Activated T-helper 2 cell treated with anti-CD3 and anti-CD28 coated beads, Interferon-gamma antibody, Interleukin-2, Interleukin-4, amounts not matched to agents 10 μg/mL and 5 μg/mL and 100 μg/mL, durations not matched to agents 14 hours and 24 hours and 36 hours (primary cell): ENCODE measurements at places on chromosomes 3 and 15.

DNA sequence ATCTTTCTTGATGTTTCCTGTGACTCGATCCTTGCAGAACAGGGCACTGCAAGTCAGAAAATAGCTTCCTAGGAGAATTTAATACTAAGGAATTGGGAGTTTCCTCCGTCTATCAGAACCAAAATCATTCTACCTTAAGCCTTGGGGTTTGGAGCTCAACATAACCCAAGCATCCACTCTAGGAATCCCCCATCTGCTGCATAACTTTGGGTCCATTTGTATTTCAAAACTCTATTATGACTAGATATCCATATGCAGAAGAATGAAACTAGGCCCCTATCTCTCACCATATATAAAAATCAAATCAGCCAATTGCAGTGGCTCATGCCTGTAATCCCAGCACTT, 61.7 kb upstream of the AKAP13 start:
- DNase-seq: no peak

DNA sequence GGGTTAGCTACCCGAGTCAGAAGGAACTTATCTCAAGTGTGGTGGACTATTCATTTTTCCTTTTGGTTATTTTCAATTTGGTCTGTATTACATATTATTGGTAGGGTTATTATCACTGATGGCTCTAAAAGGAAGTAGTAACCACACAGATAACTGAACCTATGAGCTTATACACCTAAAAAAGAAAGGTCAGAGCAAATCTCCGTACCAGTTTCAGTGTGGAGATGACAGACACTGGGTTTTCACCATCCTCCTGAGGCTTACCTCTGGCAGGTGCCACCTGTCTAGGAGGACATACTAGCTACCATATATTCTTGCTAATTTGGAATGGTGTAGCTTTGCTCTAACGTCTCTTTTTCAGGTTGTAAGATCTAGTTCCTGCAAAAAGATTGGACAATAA, 10.2 kb downstream of the GAP43 start:
- DNase-seq: no peak

DNA sequence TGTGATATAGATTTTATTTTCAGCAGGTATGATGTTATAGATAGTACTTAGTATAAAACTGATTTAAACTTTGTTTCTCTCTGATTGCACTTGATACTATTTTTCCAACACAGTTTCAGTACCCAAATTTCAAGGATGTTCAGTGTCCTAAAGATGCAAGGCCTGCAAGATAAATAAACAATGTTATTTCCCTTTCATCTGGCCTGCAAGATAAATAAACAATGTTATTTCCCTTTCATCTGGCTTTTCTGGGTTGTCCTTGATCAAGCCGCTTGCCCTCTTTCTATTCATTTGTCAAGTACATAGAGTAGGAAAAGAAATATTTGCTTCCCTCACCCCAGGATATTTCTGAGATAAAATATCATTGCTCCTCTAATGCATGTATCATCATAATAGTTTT, 571.0 kb downstream of the FGF12 start:
- DNase-seq: no peak

GRCh38 chr15:31378363-31378903, 51.8 kb downstream of the KLF13 start:
- DNase-seq: no peak

- no peak for DNase-seq
These were observed 25.6 kb downstream of the IQCB1 start for GRCh38 chr3:121809249-121809648.

DNA sequence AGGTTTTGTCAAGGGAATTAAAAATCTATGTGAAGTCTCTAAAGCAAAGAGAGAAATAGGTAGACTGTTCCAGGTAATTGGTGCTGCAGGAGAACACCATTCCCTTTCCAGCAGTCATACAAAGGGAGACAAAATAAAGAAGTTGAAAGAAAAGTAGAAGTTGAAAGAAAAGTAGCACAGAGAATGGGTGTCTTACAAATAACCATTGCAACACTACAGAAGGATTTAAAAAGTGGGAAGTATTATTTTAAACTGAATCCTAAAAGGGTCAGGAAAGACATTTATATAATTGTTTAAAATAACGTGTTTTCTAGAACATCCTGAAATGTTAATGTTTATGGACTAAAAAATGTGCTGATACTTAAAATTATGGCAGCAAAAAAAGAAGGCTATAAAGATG, 223.8 kb downstream of the RSRC1 start:
- DNase-seq: no peak

GRCh38 chr3:65854606-65855304, 184.0 kb downstream of the MAGI1 start:
- DNase-seq: no peak

GRCh38 chr15:97858296-97858695, 102.2 kb upstream of the ARRDC4 start:
- DNase-seq: no peak

GRCh38 chr3:129942296-129942695, 32.2 kb upstream of the TRH start:
- DNase-seq: no peak

GRCh38 chr3:151085889-151086483, 522 bp downstream of the MED12L start:
- DNase-seq: peak; percentile 17

DNA sequence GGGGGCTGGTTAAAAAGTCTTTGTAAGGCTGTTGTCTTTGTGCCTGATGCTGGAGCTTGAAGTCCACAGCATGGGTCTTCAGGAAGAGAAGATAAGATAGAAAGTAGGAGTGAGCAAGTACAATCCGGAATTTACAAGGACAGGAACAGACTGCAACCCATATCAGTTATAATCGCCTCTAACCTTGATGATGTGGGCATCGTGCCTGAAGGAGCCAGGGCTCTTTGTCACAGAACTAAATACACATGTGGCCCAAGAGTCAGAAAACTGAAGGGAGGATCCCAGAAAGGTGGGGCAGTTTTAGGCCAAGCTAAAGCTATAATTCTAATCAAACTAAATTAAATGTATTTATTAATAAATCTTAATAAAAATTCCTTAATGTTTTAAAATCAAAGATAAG, 132.2 kb downstream of the TMCO5A start:
- DNase-seq: no peak

DNA sequence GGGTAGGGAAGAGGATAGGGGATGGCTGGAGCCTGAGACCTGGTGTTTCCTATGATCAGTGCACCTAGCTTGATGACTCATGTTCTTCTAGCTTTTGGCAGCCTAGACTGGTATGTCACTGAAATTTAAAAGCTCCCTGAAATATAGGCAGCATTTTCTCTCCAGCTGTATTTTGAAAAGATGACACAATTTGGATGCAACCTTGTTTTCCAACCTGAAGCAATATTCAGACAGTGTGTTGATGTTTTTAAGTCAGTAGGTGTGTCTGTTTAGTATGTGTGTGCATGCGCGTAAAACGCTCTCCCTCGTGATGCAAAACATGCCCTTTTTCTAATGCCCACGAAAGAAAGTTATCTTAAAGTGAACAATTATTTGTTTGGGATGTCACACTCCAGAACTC, 58.5 kb downstream of the RPL22L1 start:
- no peak for DNase-seq

DNA sequence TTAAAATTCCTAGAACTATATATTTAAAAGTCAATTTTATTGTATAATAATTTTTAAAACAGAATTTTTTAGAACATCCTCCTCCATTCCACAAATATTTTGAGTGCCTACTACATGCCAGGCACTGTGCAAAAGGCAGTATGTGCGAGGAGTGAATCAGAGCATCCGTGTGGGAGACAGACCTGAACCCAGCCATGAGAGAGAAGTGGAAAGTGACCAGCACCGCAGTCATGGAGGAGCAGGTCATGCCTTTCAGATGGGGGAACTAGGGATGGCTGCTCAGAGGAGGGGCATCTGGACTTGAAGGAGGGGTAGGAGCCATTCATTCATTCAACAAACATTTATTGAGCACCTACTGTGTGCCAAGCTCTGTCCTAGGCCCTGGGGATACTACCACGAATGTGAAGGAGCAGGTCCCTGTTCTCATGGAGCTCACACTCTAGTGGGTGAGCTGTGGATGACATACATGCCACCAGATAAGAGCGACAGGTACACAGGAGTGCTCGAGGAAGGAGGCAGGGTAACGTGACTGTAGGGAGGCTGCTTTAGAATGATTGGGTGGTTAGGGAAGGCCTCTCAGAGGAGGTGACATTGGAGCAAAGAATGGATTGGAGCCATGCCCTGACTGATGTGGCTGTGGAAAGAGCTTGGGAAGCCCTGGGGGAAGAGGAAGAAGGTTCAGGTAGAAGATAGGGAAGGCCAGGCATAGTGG, 3.1 kb upstream of the CHRNA3 start:
- DNase-seq: no peak
